ENCODE measurements at places on chromosomes 1 and 21.

DNA sequence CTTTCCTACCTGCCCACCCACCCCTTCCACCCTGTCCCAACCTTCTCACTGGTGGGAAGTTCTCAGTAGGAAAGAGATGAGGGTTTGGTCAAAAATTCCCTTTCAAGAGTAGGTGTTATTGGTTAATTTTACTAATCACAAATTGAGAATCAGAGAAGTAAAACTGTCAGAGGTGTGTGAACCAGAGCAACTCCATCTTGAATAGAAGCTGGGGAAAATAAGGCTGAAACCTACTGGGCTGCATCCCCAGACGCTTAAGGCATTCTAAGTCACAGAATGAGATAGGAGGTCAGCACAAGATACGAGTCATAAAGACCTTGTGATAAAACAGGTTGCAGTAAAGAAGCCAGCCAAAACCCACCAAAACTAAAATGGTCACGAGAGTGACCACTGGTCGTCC, 11.5 kb downstream of the PLA2G2D start:
- DNase-seq, result no peak

DNA sequence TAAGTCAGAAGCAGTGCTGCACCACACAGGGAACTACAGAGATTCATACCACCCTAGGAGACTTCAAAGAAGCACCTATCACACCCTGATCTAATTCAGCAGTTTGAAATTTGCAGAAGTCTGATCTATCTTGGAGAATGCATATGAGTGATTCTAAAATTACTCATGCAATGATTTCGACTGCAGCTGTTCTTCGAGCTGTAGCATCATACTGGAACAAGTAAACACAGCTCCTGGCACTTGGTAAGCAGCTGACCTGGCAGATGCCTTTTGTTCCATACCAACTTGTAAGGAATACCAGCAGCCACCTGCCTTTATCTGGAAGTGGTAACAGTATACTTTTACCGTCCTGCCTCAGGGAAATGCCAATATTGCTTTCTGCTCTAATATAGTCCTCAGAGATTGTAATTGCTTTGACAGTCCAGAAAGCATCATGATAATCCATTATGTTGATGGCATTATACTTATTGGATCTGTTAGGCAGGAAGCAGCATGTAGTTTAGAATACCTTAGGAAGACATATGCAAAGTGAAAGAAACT, 25.7 kb downstream of the AADACL4 start:
- no peak for DNase-seq

GRCh38 chr1:241518476-241519307, 863 bp downstream of the FH start:
- peak; percentile 43 for DNase-seq

GRCh38 chr1:204672482-204673121, 12.9 kb downstream of the LRRN2 start:
- no peak for DNase-seq

GRCh38 chr21:26641062-26641461, 68.0 kb upstream of the CYYR1 start:
- no peak for DNase-seq
